ENCODE measurements at places on chromosomes 13 and 19.

- no peak for DNase-seq
These were observed 112.3 kb upstream of the KLF12 start for GRCh38 chr13:74246487-74246886.

DNA sequence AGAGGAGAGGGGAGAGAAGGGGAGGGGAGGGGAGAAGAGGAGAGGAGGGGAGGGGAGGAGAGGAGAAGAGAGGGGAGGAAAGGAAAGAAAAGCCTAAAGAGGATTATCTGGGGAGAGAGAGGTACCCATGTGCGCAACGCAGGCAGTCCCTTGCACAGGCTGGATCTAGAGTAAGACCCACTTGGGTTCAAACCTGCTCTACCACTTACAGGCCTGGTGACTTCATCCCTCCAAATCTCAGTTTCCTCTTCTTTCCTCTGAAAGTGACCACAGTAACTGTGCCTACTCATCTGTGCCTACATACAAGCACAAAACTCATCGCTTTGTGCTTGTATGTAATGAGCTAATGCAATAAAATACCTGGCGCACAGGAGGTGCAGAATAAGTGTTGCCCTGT lies 732 bp upstream of the MAP1S start:
- DNase-seq: no peak

- no peak for DNase-seq
These were observed 113.8 kb downstream of the IRS2 start for GRCh38 chr13:109672545-109672944.

- no peak for DNase-seq
These were observed 127.0 kb downstream of the UGGT2 start for GRCh38 chr13:95926231-95926630.

DNA sequence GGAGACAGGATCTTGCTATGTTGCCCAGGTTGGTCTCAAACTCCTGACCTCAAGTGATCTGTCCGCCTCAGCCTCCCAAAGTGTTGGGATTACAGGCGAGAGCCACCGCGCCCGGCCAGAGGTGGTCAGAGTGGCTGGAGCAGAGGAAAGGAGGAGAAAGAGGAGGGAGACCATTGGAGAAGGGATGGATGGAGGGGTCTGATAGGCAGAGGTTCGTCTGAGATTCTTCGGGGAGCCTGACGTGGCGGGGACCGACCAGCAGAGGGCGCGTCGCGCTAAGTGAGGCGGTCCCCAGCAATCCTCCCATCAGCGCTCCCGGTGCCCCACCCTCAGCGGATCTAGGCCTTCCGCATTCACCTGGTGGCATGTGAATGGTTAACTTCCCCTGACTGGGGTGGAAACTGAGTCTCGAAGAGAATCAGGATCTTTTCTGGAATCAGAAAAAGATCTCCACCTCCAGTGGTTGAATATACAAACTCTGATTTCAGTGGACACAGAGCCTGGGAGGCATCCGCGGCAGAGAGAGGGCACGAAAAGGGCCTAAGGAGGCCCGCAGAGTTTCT lies 8.8 kb downstream of the GTPBP3 start:
- no peak for DNase-seq

Data from cortex of kidney (tissue), 1 donor.